ENCODE measurements at places on chromosomes 12 and 14.

GRCh38 chr12:28759333-28759732 lies 389.7 kb upstream of the FAR2 start:
- no peak for DNase-seq

- no peak for DNase-seq
Observed at GRCh38 chr14:35503646-35504045, 30.3 kb upstream of the INSM2 start.

- DNase-seq, result no peak
Observed at GRCh38 chr12:15526033-15526432, 203.7 kb downstream of the PTPRO start.

GRCh38 chr12:105369014-105369413 lies 38.5 kb downstream of the C12orf75 start:
- DNase-seq, result no peak

- DNase-seq, result no peak
Observed at GRCh38 chr12:5648692-5649359, 216.9 kb downstream of the NTF3 start.

GRCh38 chr12:2588345-2588744 lies 206.4 kb upstream of the FKBP4 start:
- DNase-seq, result no peak

DNA sequence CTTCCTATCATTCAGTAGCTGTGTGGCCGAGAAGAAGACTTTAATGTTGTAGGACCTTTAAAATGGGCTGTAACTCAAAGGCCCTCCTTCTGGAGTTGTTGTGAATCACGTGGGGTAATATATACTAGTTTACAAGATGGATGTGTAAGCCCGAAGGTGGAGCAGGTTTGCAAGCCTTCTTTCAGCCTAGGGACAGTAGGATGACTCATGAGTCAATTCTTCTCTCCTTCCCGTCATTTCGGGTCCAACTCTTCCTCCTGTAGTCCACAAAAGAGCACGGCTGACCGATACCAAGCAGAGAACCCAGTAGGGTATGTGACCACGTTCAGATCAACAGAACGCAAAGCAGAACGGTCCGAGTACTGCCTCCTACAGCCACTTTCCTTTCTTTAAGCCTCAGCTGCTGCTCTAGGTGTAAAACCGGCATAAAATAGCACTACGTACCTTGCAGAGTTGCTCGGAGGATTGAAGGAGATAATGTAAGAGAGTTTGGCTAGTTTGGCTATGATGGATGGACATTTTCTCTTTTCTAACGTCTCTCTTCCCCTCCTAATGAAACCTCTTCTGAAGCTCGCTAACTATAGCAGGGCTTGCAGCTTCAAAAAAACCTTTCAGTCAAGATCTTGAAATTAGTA lies 1.3 kb upstream of the RASSF3 start:
- no peak for DNase-seq

DNA sequence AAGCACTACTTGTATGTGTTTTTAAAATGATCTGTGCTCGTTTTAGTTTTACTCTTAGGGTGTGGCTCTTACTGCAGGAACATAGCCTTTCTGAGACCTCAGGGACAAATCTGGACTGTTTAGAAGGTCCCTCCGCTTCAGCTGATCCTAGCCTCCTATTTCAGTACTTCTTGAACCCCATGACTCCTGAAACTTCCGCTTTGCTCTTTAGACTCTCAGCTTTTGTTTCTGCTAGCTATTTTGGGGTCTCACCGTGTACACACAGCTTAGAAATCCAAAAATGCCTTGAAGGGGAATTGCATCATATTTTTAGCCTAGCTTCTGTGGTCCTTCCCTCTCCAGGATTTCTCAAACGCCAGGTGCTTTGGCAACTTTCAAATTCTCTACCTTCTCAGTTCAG lies 8.3 kb downstream of the OR11G2 start:
- DNase-seq, result no peak

GRCh38 chr14:22691171-22691570 lies 47.0 kb upstream of the OR6J1 start:
- no peak for DNase-seq

GRCh38 chr14:96816281-96816680 lies 19.1 kb downstream of the VRK1 start:
- DNase-seq, result no peak

- DNase-seq, result no peak
Observed at GRCh38 chr14:57189070-57189469, 79.6 kb downstream of the EXOC5 start.

DNA sequence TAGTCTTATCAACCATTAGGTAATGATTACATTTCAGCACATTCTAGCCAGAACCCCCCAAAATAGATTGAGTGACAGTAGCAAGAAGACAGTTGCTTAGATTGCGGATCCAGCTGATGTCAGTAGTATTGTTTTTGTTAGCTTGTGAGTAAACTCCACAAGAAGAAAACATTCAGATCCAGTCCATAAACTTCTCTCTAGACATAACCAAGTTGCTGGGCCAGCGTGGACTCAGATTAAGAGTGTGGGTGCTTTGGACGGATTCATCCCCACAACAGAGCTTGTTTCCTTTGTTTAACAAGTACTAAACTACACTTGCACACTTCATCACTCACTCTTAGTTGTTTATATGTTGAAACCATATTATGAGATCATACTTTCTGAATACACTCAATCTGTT lies 293.4 kb downstream of the NPAS3 start:
- no peak for DNase-seq

DNA sequence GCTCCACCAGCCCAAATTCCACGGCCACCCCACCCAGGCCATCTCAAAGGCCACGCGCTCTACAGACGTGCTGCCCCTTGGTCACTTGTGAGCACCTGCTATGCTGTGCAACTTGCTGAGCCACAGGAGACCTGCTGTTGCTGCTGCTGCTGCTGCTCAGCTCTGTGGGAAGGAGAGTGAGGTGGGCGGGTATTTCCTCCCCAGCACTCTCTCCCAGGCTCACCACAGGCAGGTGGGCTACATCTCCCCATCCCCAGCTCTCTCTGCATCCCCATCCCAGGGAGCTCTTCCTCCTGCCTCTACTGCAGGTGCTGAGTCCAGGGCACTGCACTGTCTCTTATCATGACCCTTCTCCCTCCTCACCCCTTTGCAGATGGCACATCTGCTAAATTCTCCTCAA lies 306.9 kb downstream of the BCL11B start:
- no peak for DNase-seq

DNA sequence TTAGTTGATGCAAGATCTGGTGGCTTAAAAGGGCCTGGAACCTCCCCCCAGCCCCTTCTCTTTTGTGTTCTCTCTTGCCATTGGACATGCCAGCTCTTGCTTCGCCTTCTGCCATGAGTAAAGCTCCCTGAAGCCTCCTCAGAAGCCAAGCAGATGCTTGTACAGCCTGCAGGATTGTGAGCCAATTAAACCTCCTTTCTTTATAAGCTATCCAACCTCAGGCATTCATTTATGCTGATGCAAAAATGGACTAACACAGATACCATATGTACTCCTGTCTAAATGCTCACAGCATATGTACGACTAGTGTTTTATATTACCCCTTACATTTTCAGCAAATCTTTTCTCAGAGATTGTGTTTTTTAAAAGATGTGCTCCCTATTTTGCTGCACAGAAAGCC lies 26.7 kb downstream of the CLEC1A start:
- no peak for DNase-seq

GRCh38 chr12:112837629-112838197 lies 46.2 kb downstream of the RPH3A start:
- DNase-seq, result no peak

DNA sequence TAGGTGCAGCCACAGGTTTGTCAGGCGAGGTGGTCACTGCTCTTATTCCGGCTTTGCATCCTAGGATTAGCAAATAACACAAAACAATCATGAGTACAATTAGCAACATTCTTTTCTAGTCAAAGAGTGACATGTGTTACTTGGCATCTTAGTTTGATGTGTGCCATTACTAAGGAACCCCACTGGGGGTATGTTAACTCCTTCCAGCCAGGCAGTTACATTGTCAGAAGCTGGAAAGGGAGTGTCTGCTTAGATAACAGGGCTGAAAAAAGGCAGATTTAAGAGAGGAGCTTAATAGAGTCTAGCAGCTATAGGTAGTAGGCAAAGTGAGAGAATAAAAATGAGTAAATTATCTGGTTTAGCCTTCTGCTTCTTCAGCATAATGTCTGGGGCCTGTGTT lies 30.5 kb upstream of the METAP2 start:
- no peak for DNase-seq

Data from stimulated activated CD8-positive, alpha-beta memory T cell treated with anti-CD3 and anti-CD28 coated beads, Interleukin-4, amount 100 ng/mL, for 1 hour (primary cell).